GM13977 (cell line): ENCODE measurements at places on chromosomes 7 and 10.

GRCh38 chr7:124784879-124785818 lies 19.6 kb upstream of the GPR37 start:
- DNase-seq: peak; percentile 46

DNA sequence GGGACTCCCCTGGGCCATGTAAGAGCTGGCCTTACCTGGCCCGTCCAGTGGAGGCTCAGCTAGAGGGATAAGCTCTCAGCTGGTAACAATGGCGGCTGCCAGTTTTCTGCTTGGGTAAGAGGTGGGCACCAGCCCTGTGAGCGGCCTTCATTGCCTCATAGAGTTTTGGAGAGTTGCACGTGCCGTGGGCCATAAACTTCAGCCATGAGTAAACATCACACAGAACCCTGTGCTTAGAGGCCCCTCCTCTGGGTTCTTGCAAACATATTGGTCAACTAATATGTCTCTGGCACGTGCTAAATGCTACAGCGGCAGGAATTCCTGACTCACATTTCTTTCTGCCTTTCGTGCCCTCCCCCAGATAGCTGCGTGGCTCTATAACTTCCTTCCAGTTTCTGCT lies 103.9 kb upstream of the LEP start:
- no peak for DNase-seq

GRCh38 chr7:27066148-27066547 lies 29.7 kb downstream of the HOXA1 start:
- no peak for DNase-seq

DNA sequence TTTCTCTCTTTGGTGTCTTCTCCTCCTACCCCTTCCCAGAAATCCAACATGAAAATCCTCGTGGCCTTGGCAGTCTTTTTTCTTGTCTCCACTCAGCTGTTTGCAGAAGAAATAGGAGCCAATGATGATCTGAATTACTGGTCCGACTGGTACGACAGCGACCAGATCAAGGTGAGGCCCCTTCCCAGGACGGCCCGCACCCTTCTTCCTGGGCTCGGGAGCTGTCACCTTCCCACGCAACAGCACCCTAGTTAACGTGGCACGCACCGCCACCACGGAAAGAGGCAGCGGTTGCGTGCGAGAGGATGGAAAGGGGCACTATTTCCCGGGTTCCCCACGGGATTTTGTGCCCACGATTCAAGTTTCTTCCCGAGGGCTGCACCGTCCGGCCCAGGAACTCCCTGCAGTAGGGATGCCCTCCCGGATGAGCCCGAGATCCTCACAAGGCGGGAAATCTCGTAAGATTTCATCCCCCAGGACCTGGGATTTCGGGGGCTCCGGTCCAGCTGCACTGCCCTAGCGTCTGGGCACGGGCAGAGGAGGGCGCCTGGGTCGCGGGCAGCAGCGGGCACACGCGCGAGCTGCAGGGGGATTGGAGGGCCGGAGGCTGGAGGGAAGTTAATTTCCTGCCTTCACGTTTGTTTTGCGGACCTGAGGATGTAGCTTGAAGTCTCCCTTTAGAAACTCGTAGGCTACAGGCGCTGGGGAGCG lies 834 bp downstream of the TAC1 start:
- DNase-seq: no peak

DNA sequence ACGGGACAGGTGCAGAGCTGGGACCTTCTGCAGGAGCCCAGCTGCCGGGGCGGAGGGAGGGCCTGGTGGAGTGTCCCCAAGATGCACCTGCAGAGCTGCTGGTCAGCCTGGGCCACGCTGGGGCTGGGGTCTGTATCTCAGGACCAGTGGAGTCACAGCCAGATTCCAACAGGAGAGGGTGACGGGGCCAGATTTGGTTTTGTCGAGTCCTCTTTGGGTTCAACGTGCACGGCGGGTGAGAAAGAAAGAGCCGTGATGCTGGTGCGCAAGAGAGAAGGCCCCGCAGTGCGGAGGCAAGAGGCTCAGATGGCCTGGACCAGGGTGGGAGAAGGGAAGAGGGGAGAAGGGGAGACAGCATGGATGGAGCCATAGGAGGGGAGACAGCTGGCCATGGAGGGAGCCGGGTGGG lies 462.9 kb downstream of the PTPRN2 start:
- DNase-seq: no peak

GRCh38 chr7:134044682-134045081 lies 82.5 kb upstream of the LRGUK start:
- DNase-seq: no peak

GRCh38 chr10:22693860-22694259 lies 20.5 kb downstream of the PIP4K2A start:
- DNase-seq: no peak

DNA sequence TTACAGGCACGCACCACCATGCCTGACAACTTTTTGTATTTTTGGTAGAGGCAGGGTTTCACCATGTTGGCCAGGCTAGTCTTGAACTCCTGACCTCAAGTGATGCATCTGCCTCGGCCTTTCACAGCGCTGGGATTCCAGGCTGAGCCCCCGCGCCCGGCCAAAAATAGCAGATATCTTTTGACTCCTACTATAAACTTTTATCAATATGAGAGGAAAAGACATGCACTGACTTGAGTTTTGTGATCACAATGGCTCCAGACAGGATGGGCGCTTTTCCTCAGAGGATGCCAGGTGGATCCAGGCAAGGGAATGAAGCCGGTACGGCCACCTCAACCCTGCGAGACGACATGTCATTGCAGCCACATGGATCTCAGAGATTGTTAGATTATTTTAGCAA lies 123.9 kb downstream of the DNAJB6 start:
- DNase-seq: no peak

- no peak for DNase-seq
Measured at GRCh38 chr7:42057331-42057730, 179.7 kb downstream of the GLI3 start.

DNA sequence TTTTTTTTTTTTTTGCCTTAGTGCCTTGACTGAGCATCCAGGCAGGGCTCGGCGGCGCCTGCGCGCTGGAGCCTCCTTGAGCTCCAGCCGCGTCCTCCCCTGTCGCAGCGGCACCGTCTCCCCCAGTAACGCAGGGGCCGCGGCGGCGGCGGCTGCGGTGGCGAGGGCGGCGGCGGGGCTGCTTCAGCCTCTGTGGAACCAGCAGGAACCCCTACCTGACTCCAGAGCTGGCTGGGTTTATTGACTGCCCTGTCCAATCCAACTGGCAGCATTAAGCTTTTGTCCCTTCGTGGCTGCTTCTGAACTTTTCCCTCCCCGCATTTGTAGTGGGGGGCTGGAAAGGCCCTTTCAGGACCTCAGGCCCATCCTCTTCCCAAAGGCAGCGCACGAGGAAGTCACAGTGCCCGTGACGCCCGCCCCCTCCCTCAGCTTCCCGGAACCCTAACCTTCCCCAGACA lies at the start of gene GPR85:
Gene GPR85, minus strand, starts transcription at position 397 of the 458 bp plus-strand sequence. CDS start 2,106 bp downstream, outside the sequence.
- DNase-seq: peak; percentile 44

DNA sequence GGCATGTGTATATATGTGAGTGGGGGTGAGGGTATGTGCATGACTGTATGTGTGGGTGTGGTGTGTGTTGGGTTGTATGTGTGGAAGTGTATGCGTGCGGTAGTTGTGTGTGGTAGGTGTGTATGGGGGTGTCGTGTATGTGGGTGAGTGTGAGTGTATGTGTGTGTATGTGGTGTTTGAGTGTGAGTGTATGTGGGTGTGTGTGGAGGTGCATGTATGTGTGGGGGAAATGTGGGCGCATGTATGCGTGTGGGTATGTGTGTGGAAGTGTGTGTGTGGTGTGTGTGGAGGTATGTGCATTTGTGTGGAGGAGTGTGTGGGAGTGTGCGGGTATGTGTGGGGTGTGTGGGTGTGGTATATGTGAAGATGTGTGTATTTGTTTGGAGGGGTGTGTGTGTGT lies 269.5 kb downstream of the GPR158 start:
- DNase-seq: no peak

- no peak for DNase-seq
Measured at GRCh38 chr7:134993877-134994456, 7.7 kb downstream of the AGBL3 start.

DNA sequence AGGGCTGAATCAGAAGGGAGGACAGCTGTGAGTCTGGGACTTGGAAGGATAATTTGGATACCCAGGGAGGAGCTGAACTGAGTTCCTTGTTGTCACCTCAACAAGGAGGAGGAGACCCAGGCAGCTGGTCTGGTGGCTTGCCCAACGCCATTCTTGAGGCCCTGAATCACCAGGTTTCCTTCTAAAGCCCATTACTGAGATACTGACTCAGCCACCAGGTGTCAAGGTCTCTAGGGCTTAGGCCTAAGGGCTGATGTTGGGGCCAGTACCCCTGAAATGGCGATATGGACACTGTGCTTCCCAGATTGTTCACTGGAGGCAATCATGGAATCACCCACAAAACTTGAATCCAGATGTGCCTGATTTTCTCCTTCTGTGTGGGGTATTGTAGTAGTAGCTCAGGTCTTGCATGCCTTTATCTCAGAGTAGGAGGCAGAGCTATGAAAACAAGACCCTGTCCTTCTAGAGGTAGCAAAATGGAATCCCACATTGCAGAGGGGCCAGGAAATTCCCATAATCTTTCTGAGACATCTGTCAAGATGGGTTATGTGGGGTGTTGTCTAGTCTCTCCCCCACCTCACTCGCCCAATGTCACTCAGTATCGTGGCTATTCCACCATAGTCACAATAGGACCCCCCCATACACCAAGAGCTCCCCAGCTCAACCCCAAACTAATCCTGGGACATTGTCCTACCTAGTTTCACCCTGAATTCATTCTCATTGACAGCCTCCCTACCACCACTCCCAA lies 1.8 kb upstream of the ATG9B start:
- no peak for DNase-seq

GRCh38 chr10:24104895-24105294 lies 104.0 kb upstream of the KIAA1217 start:
- no peak for DNase-seq

GRCh38 chr10:130857631-130858295 lies 453.8 kb downstream of the TCERG1L start:
- no peak for DNase-seq
